ENCODE measurements at places on chromosomes 7 and 10.

DNA sequence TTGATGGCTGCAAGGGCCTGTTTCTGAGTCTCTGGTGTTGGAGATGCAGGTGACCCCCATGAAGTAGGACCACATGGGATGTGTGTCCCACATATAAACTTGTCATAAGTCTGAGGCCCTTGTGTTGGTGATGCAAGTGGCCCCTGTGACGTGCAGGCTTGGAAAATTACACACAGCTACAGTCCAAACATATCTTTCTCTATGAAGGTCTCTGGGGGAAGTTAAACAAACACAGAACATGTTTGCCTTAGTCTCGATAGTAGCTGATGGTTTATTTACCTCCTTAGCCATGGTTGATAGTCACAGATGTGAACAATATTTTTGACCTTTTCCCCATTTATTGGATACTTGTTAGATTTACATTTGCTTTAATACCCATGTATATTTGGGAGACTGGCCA lies 64.7 kb downstream of the ADCY1 start:
- no peaks in the 10 kb centered on the region for H3K4me1 ChIP-seq
- no peak for DNase-seq
- peaks cover 6% of the 10 kb centered on the region for H3K27me3 ChIP-seq
- no peak overlapping the region for H3K27ac ChIP-seq
- no peak overlapping the region for H3K4me3 ChIP-seq
- no peaks in the 10 kb centered on the region for H3K36me3 ChIP-seq

- H3K4me1 ChIP-seq, result no peaks in the 10 kb centered on the region
- no peak overlapping the region for H3K27ac ChIP-seq
- no peaks in the 10 kb centered on the region for H3K36me3 ChIP-seq
- no peak for DNase-seq
- H3K4me3 ChIP-seq, result no peak overlapping the region
Measured at GRCh38 chr7:104264285-104264684, 56.5 kb upstream of the ORC5 start.

GRCh38 chr7:14332155-14332554 lies 342.7 kb upstream of the ETV1 start:
- H3K27ac ChIP-seq, result no peak overlapping the region
- no peaks in the 10 kb centered on the region for H3K4me1 ChIP-seq
- no peaks in the 10 kb centered on the region for H3K27me3 ChIP-seq
- no peaks in the 10 kb centered on the region for H3K36me3 ChIP-seq
- H3K4me3 ChIP-seq, result no peak overlapping the region
- no peak for DNase-seq

DNA sequence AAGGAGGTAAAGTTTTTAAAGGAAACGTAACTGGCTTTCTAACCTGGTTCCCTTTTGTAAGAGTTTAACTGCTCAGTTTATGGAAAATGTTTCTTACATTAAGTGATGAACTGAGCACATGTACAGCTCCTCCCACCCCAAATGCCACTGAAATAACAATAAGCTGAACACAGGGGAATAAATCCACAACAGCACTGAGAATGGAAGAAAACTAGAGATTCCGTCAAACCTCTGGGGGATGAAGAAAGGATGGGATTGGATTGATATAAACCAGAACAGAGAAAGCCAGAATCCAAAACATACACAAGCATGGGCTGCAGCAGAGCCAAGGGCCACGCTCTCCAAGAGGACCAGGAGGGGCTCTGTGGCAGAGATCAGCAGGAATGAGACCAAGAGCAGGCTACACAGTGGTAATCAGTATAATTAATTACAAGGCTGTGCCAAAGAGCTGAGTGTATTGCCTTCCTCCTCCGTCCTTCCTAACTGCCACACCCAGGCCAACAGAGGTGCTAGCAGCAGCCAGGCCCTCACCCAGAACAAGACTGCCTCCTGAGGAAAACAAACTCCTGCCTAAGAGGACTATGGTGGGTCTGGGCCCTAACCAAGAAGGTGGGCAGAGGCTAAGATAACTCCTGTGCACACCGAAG lies 73.9 kb downstream of the KIAA1549 start:
- no peak overlapping the region for H3K27ac ChIP-seq
- H3K4me1 ChIP-seq, result peaks cover 23% of the 10 kb centered on the region
- no peak overlapping the region for H3K4me3 ChIP-seq
- no peak for DNase-seq
- no peaks in the 10 kb centered on the region for H3K36me3 ChIP-seq
- H3K27me3 ChIP-seq, result peaks cover 4% of the 10 kb centered on the region

GRCh38 chr7:102425639-102426267 lies 7.6 kb upstream of the ORAI2 start:
- H3K27me3 ChIP-seq, result no peaks in the 10 kb centered on the region
- DNase-seq, result peak; percentile 85
- peaks cover 29% of the 10 kb centered on the region for H3K36me3 ChIP-seq
- H3K4me1 ChIP-seq, result peaks cover 72% of the 10 kb centered on the region

DNA sequence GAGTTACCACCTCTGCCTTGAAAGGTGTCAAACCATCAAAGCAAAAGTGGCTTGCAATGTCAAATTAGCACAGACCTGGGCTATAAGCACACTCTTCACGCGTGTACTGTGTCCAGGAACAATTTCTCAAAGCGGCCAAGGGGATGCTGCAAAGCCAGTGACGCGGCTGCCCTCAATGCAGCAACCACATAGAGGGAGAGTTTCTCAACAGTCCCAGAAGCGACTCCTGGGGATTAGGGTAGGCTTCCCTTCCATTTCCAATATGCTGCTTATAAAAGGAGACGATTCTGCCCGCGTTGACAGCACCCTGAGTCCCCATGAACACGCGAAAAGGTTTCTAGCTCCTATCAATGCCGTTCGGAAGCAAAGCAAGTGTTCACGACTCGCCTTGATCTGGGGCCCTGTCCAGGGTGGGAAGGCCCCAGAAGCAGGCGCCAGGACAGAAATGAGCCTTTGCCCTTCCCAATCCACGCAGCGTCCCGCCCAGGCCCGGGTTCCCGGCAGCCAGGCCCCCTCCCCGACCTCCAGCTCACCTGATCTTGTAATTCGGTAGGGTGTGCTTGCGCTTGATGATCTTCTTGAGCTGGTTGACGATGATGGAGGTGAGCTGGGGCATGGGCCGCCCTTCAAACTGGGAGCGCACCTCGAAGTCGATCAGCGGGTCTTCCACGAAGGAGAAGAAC lies 1.3 kb downstream of the PDZD8 start:
- peak overlapping the region; percentile 91 for H3K4me3 ChIP-seq
- peaks cover 12% of the 10 kb centered on the region for H3K27me3 ChIP-seq
- H3K36me3 ChIP-seq, result peaks cover 16% of the 10 kb centered on the region
- peaks cover 41% of the 10 kb centered on the region for H3K4me1 ChIP-seq

- DNase-seq, result no peak
- peaks cover 5% of the 10 kb centered on the region for H3K27me3 ChIP-seq
- H3K4me3 ChIP-seq, result no peak overlapping the region
- no peak overlapping the region for H3K27ac ChIP-seq
- no peaks in the 10 kb centered on the region for H3K4me1 ChIP-seq
Measured at GRCh38 chr10:90589825-90590224, 268.0 kb downstream of the HTR7 start.
